ENCODE measurements at places on chromosomes 3 and 15. TPM values are rescaled to one million over a fixed set of nuclear protein-coding genes. Genes with fewer than 3 reads are reported as not detected.

DNA sequence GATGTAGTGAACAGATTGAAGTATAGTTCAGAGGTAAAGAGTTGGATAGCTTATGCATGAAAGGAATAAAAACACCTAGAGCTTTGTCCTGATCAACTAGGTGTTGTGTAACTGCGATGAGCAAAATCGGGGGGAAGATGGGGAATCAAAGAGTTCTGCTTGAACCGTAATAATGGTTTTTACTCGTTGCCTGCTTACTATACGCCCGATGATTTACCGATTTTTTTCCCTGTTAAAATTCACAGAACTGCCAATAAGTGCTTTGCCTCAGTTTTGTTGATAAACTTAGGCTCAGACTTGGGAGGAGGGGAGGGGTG, 783 bp upstream of the DNAJB11 start:
- no peak for DNase-seq

- no peak for DNase-seq
Observed at GRCh38 chr3:32815841-32816438, 1.9 kb upstream of the TRIM71 start.

ADAMTSL3 gene
- total RNA-seq, result 2.7 TPM

DNA sequence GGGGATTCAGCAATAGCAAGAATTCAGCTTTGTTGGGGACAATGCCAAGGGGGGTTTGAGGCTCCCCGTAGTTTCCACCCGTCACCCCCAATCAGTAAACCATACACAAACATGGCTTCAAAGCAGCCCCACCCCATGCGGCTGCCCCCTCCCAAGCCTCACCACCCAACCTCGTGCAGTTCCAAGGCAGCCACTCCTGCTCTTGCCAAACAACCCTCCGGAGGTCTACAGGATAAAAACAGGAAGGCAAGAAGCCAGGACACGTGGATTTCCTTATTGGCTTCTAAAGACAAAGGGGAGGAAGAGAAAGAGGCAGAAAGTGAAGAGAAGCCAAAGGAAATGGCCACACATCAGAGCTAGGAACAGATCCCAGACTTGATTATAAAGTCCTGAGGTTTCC, 121.1 kb downstream of the SHQ1 start:
- no peak for DNase-seq

DET1 gene
- total RNA-seq, result 12.1 TPM

KBTBD13 gene
- not detected for total RNA-seq

IL17RD gene
- 31.8 TPM for total RNA-seq

- no peak for DNase-seq
Observed at GRCh38 chr3:29346828-29347227, 66.0 kb downstream of the RBMS3 start.

DNA sequence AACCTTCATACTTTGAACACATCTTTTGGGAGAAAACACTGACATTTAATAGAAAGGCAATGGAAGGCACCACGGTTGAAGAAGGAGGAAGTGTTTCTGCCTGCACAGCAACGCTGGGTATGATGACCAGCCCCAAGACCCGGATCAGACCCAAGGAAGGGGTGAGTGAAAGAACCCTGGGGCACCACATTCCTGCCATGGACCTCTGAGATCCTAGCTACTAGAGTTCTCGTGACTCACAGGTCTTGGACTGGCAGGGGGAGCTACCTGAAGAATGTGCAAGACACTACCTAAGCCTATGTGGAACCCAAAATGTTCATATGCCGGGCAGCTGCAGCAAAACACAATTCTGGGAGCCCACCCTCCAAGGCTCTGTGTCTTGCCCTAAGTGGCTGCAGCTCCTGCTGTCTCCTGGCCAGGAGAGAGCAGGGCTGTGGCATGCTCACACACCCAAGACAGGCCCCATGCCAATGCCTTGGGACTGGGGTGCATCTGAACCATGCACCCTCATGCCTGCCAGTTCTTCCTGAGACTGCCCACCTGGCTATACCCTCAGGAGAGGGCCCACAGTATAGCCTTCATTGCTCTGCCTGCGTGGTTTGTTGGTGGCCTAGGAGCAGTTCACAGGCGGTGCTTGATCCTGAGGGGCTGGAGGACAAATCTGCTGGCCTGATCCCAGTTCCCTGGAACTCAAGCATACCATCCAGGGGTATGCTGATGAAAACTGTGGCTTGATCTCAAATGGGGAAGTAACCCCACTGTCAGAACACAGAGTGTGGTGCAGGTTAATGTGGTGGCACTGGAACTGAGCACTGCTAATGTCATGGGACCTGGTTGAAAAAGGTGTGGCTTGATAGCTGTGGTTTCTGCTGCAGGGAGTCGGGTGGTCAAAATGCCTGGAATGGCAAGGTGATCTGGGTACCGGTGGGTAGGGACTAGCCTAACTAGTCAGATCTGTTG, 353.3 kb upstream of the ARHGEF26 start:
- DNase-seq, result no peak

DNA sequence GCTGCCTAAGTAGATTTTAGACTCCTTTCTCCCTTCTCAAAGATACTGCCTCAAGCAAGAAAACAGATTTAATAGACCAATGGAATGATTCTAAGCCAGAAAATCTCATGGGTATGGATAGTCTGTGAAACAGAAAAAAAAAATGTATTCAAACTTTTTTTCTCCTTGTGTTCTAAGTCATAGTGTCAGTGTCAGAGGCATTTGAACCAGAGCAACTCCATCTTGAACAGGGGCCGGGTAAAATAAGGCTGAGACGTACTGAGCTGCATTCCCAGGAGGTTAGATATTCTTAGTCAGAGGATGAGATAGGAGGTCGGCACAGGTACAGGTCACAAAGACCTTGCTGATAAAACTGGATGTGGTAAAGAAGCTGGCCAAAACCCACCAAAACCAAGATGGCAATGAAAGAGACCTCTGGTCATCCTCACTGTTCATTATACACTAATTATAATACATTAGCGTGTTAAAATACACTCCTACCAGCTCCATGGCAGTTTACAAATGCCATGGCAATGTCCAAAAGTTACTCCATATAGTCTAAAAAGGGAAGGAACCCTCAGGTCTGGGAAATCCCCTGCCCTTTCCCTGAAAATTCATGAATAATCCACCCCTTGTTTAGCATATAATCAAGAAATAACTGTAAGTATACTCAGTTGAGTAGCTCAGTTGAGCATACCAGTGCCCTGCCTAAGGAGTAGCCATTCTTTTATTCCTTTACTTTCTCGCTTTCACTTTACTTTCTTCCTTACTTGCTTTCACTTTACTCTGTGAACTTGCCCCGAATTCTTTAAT, 72.8 kb upstream of the GOLGA8B start:
- no peak for DNase-seq

DNA sequence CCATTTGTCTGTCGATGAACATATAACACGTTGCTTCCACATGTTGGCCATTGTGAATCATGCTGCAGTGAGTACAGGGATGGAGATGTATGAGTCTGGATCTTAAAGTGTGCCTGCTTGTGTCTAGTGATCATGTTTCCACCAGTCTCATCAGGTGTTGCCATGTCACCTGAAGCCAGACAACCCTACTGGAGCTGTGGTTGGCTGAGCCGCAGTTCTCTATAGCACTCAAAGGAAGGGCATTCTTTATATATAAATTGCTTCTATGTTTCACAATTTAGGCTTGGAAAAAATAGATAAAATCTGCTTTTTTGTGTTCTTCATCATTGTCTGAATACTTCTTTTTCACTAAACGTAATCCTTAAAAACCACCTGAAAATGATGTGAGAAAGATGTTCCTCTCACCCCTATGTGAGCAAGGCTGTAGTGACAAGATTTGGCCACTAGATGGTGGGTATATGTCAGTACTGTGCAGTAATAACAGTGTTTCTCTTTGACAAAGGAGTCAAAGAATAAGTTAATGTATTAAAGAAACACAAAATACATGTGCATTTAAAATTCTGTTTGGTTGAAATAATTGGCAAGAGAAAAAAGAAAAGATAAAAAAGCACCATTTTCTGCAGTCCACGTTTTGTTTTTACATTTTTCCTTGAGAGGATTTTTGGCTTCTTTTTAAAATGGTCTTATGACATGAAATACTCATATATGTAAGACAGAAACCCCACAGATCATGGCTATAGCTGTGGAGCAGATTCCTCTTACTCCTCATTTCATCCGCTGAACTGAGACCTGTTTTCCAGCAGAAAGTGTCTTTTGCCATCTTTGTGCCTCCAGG, 394.5 kb upstream of the DPPA4 start:
- DNase-seq, result no peak

Data from breast epithelium (tissue), 4 donors.